CD4-positive, alpha-beta T cell treated with Interleukin-10 for 1 hour (primary cell): ENCODE measurements at places on chromosomes 6 and 20.

- DNase-seq, result no peak
Observed at GRCh38 chr20:61887596-61888093, 178.0 kb downstream of the TAF4 start.

GRCh38 chr6:154343473-154344308 lies 12.9 kb downstream of the IPCEF1 start:
- DNase-seq, result no peak

DNA sequence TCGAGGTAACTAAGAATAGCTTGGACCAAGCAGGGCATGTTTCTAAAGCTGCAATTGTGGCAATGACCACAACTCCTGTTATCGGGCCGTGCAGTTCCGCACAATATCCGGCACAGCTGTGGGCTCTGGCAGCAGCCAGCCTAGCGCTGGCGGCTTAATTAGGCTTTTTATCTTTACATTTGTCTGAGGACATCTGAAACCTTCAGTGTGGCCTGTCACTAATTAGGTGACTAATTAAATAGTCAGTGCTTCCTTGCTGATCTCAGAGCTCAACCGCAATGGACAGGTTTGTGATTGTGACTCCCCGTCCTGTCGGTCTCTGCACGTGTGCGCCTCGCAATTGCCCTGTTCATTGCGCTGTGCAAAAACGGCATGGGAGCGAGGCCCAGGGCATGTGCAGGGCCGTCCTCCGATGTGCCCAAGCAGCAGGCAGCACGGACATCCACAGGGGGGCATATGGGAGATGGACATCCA lies 134.8 kb upstream of the INSM1 start:
- DNase-seq, result no peak

GRCh38 chr20:6707321-6707831 lies 60.1 kb upstream of the BMP2 start:
- DNase-seq, result no peak
